Left ventricle myocardium inferior (tissue), 1 donor: ENCODE measurements at places on chromosomes 6 and 20. TPM values are rescaled to one million over a fixed set of nuclear protein-coding genes. Genes with fewer than 3 reads are reported as not detected.
A peak's percentile ranks its signal among the peaks of the same experiment; 100 is the strongest.

GRCh38 chr20:35145141-35145564 lies 2.0 kb downstream of the EDEM2 start:
- no peak for DNase-seq

Gene MYT1
- total RNA-seq, result 0.11 TPM

DNA sequence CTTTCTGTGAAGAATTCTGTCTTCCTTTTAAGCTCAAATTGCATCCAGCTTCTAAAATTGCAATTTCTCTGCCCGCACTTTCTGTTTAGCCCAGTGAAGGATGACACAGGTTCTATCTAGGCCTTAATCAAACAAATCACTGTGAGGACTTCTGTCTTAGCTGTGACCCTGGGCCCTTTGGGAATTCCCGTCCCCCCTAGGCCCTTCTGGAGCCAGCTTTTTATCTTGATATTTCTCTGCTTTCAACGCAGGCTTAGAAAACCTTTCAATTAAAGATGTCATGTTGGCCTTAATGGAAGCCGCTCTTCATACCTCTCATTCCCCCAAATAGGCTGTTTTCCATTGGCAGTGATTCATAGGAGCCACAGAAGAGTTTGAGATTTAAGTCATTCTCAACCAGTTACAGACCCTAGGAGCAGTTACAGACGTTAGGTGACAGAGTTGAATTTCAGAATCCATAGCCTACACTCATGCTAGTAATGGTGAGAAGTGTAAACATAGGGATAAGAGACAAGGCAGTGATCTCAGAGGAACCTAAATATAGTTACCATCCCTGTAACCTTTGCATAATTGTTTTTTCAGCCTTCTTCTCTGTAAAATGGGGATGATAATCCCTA lies 74.8 kb upstream of the FLRT3 start:
- no peak for DNase-seq

Gene SSTR4
- total RNA-seq, result not detected

GRCh38 chr6:144644776-144645175 lies 359.6 kb downstream of the UTRN start:
- DNase-seq, result no peak

DNA sequence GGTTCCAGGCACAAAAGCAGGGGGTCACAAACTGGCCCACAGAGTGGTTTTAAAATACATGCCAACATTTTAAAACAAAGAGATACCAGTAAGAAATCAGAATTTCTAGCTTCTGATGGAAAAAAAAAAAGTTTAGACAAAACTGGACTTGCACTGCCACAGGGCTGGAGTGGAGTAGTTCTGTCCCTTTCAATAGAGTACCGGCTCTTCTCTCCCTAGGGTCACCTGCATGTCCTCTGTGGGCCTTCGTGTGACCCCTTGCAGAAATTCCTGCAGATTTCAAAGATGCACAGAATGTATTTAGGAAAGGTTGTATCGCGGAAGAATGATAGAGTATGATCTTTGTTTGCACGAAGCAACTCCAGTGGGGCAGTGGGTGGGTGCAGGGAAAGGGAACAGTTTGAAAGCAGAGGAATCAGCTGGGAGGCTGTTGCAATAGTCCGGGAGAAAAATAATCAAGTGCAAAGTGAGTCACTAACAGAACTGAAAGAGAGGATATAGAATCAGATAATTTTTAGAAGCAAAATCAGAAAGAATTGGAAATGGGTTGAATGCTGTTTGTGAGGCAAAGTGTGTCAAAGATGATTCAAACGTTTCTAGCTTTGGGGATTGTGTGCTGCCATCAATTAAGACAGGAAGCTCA lies 97.3 kb upstream of the STXBP5 start:
- DNase-seq, result no peak

DNA sequence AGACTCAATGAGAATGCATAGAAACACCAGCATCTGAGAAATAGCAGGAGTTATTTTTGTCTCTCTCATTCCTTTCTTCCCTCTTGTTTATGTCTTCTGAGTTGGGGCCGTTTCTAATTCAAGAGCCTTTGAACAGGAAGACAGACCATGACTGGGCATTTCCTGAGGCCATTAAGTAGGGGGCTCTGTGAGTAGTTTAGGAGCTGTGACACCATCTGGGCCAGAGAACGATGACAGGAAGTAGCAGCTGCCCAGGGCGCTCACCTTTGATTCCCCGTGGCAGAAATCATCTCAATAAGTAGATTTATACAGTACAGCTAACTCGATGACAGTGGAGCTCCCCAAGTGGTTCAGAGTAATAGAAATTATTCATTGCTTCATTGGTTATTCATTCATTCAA lies 298.4 kb upstream of the PLN start:
- DNase-seq, result no peak

Gene CD2AP
- 9.9 TPM for total RNA-seq

DNA sequence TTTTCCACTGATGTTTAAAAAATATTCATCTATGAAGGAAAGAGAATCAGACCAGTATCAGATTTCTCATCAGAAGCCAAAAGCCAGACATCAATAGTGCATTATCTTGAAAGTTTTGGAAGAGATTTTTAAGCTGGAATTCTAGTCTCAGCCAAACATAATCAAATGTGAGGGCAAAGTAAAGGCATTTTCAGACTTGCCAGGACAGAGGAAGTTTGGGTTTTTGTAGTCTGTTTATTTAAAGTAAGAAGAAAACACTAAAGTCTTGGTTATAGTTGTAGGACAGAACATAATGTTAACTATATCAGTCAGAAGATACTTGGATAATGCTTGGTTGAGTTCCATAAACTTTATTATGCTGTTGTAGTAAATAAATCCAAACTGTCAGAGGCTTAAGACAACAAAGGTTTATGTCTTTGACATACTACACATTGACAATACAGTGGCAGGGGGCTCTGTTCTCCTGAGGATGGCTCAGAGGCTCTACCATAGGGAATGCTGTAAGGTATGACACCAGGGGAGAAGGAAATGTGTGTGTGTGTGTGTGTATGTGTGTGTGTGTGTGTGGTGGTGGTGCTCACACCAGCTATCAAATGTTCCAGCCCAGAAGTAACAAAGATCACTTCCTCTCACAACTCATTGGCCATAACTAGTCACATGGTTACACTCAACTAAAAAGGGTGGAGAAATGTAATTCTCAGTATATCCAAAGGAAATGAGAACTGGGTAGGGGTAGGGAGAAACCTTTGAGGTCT lies 26.7 kb upstream of the YWHAB start:
- DNase-seq, result no peak

DNA sequence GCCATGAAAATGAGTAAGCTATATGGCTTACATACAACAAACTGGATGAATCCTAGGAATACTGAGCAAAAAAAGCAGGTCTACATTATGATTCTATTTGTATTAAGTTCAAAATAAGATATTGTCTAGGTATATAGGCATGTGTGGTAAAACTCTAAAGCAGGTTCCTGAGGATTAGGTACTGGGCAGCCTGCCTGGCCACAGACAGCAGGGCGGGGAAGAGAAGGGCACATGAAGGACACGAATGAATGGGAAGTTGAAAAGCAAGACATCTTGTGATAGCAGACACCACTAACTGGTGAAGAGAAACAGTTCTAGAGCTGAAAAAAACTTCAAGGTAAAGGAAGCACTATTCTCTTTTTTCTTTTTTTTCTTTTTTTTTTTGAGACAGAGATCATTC lies 72.6 kb upstream of the SLC4A11 start:
- DNase-seq, result peak; percentile 20

Gene MLN
- not detected for total RNA-seq

DNA sequence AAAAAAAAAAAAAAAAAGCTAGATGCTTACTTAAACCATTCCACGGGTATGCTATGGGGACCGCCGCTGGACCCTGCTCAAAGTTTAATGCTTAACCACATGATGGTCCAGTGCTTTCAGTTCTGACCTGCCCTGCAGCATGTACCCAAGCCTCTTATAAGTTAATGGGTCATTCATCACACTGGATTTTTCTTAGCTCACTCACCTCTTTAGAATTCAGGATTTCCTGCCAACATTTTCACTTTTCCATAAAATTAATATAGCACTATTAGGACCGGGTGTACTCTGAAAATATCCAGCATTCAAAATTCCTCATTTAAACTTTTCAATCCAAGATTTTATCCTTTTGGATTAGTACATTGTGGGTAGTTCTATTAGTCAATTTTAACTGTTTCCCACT lies 140.8 kb downstream of the ALDH8A1 start:
- DNase-seq, result no peak

GRCh38 chr20:41657655-41658054 lies 39.5 kb upstream of the CHD6 start:
- no peak for DNase-seq

- DNase-seq, result no peak
These were observed 135.1 kb upstream of the B3GAT2 start for GRCh38 chr6:71091956-71092355.

Gene NDUFAF4
- total RNA-seq, result 97.1 TPM

- no peak for DNase-seq
These were observed 85.9 kb downstream of the ADTRP start for GRCh38 chr6:11692451-11693376.

Gene ADGRB3
- total RNA-seq, result 1.5 TPM

DNA sequence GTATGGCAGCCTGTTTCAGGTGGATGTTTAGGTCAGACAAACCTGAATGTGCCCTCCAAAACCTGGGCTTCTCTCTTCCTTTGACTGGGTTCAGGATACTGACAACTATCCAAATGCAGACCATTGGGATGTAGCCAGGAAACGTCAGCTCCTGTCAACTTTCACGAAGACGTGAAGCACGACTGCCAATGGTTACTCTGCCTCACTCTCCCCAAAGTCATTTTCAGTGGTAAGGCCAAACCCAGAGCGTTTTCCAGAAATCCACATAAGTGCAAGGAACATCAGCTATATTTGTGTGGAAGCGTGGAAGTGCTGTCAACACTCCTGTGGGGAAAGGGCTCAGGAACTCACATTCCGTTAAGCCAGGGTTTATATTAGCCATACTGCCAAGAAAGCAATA lies 20.1 kb upstream of the RCAN2 start:
- no peak for DNase-seq

Gene C20orf144
- not detected for total RNA-seq

Gene SNAP91
- 2.6 TPM for total RNA-seq

DNA sequence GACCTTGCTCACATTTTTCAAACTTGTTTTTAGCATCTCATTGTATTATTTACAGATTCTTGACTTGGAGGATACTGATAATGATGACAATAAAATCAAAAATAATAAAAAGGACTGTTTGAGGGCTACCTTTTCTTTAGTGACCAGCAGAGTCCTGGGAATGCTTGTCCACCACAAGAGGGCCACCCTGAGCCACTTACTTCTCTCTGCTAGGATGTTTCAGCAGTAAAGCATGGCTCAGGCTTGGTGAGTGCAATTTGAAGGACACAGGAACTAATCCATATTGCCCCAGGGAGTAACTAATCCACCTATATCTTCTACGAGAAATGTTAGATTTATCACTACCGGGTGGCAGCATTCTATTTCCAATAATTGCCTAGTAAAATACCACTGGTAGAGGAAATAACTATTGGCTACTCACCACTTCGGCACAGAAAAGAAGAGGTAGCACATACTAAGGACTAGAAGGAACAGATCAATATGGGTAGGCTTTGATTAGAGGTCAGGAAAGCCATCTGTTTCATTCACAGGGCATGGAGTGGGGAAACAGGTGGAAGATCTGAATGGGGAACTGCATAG lies 5.8 kb upstream of the KIAA0408 start:
- peak; percentile 50 for DNase-seq

GRCh38 chr6:135568379-135568778 lies 70.8 kb upstream of the AHI1 start:
- no peak for DNase-seq

- DNase-seq, result no peak
These were observed 124.7 kb downstream of the HFE start for GRCh38 chr6:26211963-26212362.

GRCh38 chr20:45112754-45113153 lies 2.2 kb downstream of the WFDC5 start:
- no peak for DNase-seq

- no peak for DNase-seq
These were observed 399.6 kb upstream of the SOX4 start for GRCh38 chr6:21193790-21194475.

DNA sequence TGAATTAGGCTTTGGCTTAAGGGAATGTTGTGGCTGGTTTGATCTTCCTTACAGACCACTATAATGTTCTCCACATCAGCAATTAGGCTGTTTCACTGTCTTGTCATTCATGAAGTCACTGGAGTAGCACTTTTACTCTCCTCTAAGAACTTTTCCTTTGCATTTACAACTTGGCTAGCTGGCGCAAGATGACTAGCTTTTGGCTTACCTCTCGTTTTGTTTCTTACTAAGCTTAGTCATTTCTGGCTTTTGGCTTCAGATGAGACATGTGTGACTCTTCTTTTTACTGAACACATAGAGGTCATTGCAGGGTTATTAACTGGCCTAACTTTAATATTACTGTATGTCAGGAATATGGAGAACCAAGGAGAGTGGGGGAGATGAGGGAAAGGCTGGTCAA lies 143.2 kb downstream of the PTCHD4 start:
- DNase-seq, result no peak

GRCh38 chr20:8431538-8432434 lies 299.7 kb downstream of the PLCB1 start:
- peak; percentile 76 for DNase-seq

Gene RIPOR2
- 3.1 TPM for total RNA-seq

DNA sequence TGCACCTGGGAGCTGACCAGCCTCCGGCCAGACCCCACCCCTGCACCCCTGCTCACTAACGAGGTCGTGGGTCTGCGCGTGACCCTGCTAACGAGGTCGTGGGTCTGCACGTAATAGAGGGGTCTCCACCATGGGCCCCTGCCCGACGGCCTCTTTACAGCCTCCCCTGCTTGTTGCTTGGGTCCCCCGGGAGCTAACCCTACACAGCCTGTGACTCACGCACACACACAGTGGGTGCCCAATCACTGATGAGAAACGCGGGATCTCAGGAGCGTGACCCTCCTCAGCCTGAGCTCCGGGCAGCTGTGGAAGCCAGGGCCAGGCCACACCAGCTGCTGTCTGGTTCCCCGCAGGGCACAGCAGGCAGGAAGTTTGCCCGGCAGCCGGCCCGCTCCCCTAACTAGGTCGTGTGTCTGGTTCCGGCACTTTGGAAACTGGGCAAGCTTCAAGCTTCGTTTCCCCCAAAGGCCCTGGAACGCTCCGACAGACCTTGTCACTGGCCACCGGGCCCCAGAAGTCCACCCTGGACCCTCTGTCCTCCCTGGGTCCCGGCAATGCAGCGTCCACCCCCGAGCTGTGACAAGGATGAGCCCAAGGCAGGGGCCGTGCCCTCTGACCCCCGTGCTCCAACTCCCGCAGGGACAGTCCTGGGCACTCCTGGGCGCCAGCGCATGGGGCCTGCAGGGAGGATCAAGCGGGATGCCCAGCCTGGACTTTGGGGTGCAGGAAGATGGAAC lies 767 bp downstream of the PTK6 start:
- no peak for DNase-seq

DNA sequence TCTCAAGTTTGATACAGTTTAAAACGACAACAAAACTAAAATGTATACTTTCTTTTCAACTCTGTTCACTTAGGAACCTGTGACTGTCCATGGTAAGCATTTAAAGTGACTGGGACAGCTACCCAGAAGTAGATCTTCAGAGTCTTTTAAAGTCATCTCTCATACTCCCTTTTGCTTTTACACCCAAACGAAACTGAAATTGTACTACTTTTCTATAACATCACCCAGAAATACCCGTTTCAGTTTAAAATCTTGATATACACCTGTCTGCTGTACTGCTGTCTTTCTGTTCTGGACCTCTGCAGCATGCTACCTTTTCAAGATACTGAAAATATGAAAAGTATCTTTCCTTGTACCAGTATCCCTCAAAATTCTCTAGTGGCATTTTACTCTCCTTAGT lies 170.4 kb upstream of the THEMIS start:
- DNase-seq, result no peak

Gene KCNQ5
- total RNA-seq, result 0.11 TPM

Gene RNGTT
- total RNA-seq, result 9.1 TPM

Gene NEURL2
- 7.6 TPM for total RNA-seq

Gene ADISSP
- total RNA-seq, result 10.2 TPM

Gene KHDC1
- 1.1 TPM for total RNA-seq

- no peak for DNase-seq
These were observed 3.5 kb upstream of the ADAM33 start for GRCh38 chr20:3685341-3685740.
